ENCODE measurements at places on chromosomes 6 and 20.
A peak's percentile ranks its signal among the peaks of the same experiment; 100 is the strongest.

- DNase-seq = no peak
Measured at GRCh38 chr6:167435209-167435728, 110.4 kb downstream of the TTLL2 start.

DNA sequence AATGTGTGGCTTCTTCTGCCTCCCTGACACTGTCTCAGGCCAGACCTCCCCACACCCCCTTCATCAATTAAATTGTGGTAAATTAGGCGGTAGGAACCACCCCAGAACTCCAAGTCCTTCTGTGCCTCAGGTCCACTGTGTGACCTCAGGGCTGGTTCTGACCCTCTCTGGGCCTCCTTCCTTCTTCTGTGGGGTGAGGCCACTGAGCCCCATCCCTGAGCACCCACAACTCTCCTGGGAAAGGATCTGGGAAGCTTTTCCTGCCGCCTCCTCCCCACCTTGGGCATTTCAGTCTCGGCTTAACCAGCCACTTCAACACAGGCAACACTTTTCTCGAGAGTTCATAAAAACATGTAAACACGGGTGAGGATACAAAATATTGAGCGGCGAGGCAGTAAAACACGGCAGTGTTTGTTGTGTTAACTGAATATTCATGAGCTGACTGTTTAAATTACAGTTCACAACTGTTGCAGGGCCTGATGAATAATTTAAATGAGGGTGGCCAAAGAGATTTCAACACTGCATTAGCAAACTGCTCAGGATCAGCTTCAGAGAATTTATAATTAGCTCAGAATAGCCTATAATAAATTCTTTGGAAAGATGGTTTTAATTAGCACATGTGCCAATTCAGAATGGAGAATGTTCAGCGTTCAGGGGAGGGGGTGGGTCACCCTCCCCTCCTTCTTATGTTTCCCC lies 112.1 kb downstream of the TOX2 start:
- DNase-seq = peak; percentile 24

- DNase-seq = no peak
Measured at GRCh38 chr6:13045676-13046075, 282.7 kb downstream of the TBC1D7 start.

DNA sequence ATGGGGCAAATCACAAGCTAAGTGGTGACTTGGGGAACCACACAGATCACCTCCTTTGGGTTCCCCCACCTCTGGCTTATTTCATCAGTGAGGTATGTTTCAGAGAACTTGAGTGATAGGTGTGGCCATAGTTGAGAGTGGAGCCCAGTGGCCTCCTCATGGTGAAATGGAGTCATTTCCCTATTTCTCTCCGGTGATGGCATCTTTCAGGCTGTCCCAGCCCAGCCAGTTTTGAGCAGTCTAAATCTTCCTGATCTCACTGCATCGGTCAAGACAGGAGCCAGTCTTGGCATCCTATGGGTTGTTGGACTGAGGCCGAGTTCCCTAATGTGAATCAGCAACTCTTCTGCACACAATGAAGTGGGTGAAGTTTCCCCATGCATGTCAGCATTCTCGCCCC lies 132.4 kb downstream of the EYA2 start:
- DNase-seq = no peak

DNA sequence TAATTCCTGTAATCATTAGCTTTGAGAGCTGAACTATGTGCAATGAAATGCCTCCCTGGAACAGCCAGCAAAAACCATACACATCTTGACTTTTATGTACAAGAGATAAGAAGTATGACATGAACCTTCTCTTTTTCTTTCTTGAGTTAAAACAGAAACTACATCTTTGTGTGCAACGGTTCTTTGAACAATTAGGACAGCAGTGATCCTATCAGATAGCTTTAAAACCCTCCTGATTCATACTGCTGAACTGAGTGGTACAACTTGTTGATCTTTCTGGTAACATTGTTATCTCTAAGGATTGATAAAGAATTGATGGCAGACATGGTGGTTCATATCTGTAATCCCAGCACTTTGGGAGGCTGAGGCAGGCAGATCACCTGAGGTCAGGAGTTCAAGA lies 43.4 kb downstream of the TRAF3IP2 start:
- DNase-seq = no peak

GRCh38 chr6:29336269-29336668 lies 32.4 kb downstream of the OR5V1 start:
- DNase-seq = no peak

DNA sequence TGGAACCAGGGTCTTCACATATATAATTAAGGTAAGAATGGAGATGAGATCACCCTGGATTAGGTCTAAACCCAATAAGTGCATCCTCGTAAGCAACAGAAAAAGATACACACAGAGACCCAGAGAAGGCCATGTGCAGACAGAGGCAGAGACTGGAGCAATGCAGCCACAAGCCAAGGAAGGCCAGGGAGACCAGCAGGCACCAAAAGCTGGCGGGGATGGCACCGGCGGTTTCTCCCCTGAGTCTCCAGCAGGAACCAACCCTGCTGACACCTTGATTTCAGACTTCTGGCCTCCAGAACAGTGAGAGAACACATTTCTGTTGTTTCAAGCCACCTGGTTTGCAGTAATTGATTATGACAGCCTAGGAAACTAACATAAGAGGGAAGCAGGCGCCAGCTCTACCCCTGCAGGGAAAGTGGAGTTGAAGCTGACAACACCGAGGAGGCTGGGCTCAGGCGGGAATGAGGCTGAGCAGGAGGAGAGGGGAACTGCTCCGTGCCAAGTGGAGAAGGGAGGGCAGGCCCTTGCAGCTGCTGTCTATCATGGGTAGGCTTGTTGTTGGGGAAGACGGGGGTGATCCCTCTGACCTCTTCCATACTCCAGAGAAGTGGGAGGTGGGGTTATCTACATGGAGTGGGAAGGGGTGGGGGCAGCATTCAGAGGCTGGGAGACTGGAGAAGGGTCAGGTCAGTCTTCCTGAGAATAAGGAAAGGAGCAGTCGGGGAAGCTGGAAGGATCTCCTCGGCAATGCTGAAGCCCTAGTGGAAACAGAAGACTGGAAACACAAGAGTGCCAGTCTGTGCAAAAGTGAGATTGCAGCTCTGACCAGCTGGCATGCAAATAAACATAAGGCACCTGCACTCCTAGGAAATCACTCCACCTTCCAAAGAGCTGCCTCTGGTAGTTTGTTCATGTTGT lies 72.7 kb downstream of the NFATC2 start:
- no peak for DNase-seq

- no peak for DNase-seq
Measured at GRCh38 chr6:26216359-26216885, 129.2 kb downstream of the HFE start.

DNA sequence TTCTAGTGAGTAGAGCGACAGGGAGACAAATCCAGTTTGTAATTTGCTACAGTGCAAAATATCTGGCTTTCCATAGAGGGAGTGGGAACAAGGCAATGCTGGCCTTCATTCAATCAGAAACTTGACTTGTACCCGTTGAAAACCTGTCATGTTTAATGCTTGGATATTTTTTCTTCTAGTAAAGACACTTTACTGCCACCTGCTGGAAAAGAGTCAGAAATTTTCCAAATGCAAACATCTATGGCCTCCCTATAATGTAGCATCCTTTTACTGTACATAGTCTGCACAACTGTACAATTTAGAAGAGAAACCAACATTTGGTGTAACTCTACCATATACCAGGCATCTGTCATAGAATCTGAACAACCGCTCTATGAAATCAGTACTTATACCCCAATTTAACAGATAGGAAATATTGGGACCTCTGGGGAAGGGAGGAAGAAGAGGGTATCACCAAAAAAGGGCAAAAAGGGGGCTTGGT lies 16.7 kb upstream of the TBC1D20 start:
- no peak for DNase-seq

DNA sequence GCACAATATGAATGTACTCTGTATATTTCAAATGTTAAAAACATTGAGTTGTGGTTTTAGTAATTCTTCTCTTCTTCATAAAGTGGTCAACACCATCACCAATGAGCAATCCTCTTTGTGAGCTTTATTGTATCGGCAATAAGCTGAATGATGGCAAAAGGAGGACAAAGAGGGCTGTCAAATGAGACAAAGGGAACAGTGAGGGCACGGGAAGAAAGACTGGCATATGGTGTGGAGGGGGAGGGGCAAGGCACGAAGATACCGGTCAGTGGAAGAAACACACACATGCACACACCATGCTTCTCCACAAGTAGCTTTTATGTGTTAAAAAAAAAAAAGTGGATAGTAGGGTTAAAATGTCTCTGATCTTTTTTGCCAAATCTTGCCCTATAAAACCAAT lies 506.8 kb upstream of the CITED2 start:
- DNase-seq = no peak

DNA sequence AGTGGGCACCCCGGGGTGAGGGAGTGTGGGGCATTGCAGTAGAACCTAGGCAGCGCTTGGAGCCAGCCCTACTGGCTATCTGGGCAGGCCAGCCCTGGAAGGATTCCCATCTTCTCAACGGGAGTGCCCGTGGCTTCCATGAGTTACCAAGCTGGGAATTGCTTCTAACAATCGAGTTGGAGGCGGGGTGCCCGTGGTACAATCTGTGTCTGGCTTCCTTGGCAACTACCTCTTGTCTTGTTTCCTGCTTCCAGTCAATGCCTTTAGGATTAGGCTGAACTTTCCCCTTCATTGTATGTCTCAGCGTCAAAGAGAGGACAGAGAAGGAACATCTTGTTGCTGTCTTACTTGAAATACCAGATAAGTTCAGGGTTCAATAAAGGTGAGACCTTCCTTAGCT lies 33.3 kb downstream of the PPP1R14C start:
- DNase-seq = no peak

- no peak for DNase-seq
Measured at GRCh38 chr6:29825848-29826247, 1.8 kb upstream of the HLA-G start.

GRCh38 chr6:24991810-24992467 lies 56.2 kb upstream of the RIPOR2 start:
- no peak for DNase-seq

- DNase-seq = no peak
Measured at GRCh38 chr6:142013287-142013686, 119.4 kb upstream of the GJE1 start.

GRCh38 chr20:50353289-50353961 lies 156.8 kb upstream of the PTPN1 start:
- DNase-seq = no peak

DNA sequence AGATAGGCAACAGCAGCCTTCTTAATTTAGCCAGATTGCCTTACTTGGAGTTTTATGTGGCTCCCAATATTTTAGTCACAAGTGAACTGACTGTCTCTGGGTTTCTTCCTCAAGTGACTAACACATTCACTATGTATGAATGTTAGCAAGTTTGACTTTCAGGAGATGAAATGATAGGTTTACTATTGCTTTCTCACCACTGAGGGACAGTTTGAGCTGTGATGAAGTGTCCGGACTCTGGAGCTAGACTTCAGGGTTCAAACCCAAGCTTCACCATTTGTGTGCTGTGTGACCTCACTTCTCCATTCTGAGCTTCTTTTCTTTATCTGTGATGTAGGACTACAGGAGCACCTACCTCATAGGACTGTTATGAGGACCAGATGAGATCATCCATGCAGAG lies 8.2 kb downstream of the DHX35 start:
- no peak for DNase-seq

- DNase-seq = no peak
Measured at GRCh38 chr6:18363746-18364145, 23.4 kb upstream of the RNF144B start.

DNA sequence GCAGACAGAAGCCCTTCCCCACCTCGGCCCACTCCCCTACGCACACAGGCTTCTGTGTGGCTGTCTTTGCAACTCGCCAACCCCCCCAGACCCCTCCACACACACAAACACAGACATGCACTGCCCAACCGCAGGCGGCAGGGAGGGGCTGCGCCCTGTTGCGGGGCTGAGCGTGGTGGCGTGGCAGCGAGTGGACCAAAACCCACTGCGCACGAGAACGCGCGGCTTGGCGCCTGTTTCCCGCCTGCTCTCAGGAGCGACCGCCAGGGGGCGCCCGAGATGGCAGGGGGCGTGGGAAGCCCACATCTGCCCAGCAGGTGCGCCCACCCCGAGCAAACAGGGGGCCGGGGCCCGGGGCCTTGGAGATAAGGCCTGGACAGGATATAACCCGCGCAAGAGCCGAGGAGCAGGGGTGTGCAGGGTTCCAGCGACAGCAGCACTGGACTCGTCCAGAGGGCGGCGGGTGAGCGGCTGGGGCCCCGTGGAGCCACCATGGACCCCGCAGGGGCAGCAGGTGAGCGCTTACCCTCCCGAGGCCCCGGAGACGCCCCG lies at the start of gene RBPJL:
Gene RBPJL (plus strand): TSS at position 410 of the 552 bp plus-strand sequence. CDS start 83 bp downstream, at position 493.
- DNase-seq = no peak

DNA sequence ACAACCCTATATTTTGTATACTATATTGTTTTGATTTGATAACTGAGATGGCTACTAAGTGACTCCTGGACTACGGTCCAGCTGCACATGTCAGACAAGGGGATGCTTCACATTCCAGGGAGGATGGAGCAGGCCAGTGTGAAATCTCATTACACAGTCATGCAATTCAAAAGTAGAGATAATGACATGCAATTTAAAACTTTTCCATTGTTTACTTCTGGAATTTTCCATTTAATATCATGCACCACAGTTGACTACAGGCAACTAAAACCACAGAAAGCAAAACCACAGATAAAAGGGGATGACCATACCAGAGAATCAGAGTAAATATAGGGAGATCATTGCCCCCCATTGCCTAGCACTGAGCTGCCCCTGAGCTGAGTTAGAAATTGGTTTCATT lies 366.4 kb downstream of the BTBD9 start:
- no peak for DNase-seq

GRCh38 chr20:12891643-12892042 lies 117.1 kb upstream of the SPTLC3 start:
- DNase-seq = no peak

GRCh38 chr20:43450841-43451799 lies 6.6 kb upstream of the SRSF6 start:
- DNase-seq = no peak

- DNase-seq = no peak
Measured at GRCh38 chr20:41524980-41525613, 93.1 kb downstream of the CHD6 start.

DNA sequence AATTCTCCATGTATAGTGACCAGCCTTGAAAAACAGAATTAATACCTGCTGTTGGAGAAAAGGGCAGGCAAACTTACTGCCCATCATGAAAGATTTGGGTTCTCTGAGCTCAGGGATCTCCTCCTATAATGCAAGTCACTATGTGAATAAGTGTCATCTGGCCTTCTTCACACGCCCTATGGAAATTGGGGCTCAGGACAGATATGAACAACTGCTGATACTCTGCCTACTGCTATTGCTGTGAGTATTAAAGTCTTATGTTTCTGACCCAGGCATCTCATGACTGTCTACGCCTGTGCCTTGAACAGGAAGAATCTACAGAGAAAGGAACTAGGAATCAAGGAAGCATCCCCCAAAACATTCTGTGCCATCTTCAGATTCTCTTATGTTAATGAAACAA lies 226.1 kb downstream of the SOD2 start:
- DNase-seq = no peak

- no peak for DNase-seq
Measured at GRCh38 chr6:63926258-63926780, 290.7 kb downstream of the PHF3 start.
